Left cardiac atrium (tissue), 4 donors: ENCODE measurements at places on chromosomes 6 and 20. TPM values are rescaled to one million over a fixed set of nuclear protein-coding genes. Genes with fewer than 3 reads are reported as not detected.
A peak's percentile ranks its signal among the peaks of the same experiment; 100 is the strongest.

DNA sequence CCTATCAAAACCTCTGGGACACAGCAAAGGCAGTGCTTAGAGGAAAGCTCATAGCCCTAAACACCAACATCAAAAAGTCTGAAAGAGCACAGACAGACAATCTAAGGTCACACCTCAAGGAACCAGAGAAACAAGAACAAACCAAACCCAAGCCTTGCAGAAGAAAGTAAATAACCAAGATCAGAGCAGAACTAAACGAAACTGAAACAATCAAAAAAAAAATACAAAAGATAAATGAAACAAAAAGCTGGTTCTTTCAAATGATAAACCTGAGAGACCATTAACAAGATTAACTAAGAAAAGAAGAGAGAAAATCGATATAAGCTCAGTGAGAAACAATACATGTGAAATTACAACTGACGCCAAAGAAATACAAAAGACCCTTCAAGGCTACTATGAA, 34.8 kb upstream of the RUNX2 start:
- no peak for DNase-seq

- DNase-seq, result no peak
Observed at GRCh38 chr6:44512868-44513741, 125.6 kb downstream of the CDC5L start.

DNA sequence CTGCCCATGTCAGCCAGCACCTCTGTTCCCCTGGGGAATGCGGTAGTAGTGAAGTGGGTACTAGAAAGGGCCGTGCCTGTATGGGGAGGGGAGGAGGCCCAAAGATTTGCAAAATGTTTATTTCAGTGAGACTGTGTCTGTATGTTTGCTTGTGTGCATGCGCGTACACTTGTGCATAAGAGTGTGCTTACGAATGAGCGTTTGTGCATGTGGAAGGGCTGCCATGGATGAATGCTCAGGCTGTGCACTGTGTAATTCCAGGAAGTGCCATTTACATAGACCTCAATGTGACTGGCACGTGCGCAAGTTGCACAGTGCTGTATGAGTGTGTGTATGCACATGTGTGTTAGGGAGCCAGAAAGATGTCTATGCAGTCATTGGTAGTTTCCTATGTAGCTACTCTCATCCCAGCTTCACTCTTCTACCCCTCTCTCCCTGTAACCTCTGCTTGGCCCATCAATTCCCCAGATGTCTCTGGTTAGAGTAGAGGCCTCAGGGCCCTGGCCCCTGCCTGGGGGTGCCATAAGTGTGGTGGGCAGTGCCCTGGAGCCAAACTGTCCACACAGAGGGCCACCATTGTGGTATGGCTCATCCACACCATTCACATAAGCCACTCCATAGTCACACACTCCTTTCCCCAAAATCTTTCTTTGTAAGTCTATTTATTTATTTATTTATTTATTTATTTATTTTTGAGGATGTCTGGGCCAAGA, 26.8 kb upstream of the SLC22A7 start:
- no peak for DNase-seq

DNA sequence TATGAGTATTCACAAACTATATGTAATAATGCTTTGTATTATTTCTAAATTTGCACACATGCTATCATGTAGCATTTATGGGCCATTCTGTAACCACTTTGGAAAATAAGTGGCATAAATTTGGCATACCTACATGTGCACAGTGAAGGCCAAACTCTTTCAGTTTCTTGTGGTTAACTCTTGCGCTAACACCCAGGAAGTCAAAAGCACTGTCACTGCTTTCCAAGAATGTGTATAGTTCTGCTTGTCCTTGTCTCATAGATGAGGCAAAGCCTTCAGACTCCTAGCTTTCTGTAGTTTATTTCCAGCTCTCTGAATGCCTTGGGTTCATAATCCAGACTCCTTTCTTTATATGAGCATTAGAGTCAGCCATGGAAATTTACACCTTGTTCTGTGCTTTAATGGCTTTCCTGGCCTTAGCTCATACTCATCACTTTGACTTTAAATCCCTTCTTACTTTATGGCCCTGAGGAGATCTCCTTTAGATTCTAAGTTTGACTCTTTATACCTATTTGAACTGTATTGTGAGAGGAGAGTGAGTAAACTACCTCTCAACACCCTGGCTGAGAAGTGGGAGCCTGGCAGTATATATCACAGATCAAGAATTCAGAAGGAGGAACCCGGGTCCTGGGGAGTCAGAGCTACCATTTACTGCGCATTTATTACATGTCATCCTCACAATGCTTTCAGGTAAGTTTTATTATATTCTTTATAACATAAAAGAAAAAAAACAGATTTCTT, 949 bp upstream of the SLC17A3 start:
- no peak for DNase-seq

- no peak for DNase-seq
Observed at GRCh38 chr6:43129434-43130194, 41.5 kb upstream of the SRF start.

- DNase-seq, result no peak
Observed at GRCh38 chr20:9996944-9997343, 37.8 kb upstream of the ANKEF1 start.

GRCh38 chr6:163971841-163972838, 557.6 kb downstream of the QKI start:
- DNase-seq, result no peak

GRCh38 chr20:63268671-63269439, 3.8 kb upstream of the ARFGAP1 start:
- DNase-seq, result no peak

GRCh38 chr6:87723170-87724078, 21.4 kb upstream of the AKIRIN2 start:
- peak; percentile 60 for DNase-seq

DNA sequence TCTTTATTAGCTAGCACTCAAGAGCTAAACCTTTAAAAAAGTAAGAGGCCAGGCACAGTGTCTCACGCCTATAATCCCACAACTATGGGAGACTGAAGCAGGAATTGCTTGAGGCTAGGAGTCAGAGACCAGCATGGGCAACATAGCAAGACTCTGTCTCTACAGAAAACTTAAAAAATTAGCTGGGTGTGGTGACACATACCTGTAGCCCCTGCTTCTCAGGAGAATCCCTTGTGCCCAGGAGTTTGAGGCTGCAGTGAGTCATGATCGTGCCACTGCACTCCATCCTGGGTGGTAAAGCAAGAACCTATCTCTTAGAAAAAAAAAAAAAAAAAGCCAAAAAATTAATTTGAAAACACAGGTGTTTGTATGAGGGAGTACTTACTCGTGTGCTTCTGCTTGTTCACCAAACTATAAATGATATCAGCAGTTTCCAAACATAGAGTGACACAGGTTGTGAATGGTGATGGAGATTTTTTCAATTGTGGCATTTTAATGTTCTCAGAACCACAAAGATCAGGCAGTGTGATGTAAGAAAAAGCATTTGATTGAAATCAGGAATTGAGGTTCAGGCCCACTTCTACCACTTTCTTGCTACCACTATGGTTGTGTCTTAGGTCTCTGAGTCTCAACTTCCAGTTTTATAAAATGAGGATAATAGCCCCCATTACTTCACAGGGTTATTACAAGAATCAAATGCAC, 104.9 kb downstream of the FOXO3 start:
- no peak for DNase-seq

DNA sequence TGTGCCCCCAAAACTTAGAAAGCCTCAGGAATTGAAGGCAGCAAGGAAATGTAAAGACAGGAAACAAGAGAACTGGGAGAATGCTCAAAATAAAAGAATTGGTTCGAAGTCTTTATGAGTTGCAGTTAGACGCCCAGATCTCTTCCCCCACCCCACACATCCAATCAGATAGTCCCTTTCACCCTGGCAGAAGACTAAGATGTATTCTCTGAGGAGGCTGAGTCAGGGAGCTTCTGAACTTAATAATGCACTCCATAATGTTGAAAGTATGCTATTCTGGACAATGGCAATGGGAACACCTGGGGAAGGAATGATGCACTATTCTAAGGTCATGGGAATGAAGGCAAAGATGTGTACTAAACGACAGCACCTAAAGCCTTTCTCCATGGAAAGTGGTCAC, 173.6 kb downstream of the MTFR2 start:
- no peak for DNase-seq

DNA sequence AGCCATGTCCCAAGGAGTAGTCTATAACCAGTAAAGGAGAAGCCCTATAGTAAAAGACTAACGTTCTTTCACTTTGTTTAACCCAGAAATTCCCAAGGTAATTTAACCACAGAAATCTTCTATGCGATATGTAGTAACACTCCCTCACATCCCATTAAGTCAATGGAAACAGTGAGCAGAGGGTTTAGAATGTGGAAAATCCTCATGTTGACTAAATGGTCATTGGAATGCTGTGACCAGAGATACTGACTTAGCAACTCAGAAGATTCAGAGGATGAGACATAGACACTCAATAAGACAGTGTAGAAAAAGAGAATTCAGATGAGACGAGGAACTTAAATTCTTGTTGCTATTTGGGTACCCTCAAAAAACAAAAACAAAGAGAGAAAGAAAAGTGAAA, 562.2 kb upstream of the NOX3 start:
- DNase-seq, result no peak

- no peak for DNase-seq
Observed at GRCh38 chr6:76881414-76881813, 581.9 kb downstream of the HTR1B start.

DNA sequence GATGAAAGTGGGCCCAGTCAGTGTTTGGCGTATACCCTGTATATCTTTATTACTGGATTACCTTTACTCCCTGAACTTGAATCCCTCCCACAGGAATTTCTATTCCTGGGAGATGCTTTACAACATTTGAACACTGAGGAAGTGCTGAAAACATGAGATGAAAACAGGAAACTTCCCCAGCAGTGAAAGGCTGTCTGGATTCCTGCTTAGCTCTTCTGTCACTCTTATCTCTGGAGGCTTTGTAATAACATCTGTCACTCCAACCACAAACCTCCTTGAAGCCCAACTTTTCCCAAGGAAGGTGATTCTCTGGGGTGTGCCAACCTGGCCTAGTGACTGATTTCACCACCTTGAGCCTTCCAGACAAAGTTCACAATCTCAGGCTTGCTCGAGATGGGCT, 264.5 kb upstream of the BMP2 start:
- DNase-seq, result no peak

- DNase-seq, result no peak
Observed at GRCh38 chr20:32731882-32732266, 11.4 kb downstream of the COMMD7 start.

DNA sequence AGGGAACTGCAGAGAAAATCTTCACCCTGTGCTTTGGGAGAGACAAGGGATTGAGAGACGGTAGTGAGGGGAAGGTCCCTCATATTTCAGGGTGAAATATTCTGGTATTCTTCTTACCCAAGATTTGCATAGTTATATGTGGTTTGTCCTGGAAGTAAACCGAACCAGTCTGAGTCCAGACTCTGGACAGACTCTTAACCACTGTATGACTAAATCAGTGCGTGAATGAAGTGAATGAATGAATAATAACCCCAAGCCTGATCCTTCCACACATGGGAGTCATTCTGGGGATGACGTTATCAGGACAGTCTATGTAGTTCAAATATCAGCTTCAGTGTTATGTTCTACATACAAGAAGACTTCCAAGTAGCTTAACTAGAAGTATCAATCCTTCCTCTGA, 690.7 kb downstream of the KIF16B start:
- no peak for DNase-seq

DNA sequence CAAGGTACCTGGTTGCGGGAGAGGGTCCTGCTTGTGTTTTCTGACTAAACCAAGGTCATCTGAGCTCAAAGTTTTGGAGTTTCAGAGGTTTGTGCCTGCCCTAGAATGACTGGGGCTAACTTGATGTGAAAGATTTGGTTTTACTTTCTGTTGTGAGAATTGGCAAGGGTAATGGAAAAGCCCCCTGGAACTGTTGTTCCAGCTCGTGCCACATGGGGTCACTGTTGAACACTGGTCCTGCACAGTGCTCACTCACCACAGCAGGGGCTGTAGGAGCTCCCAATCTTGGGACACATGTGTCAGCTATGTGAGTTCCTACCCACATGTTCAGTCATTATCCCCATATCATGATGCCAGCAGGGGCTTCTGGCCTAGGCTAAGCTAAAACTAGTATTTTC, 6.5 kb downstream of the TGM6 start:
- no peak for DNase-seq

GRCh38 chr6:44216677-44217331, at the start of gene MYMX:
Gene MYMX, plus strand, starts transcription at chr6:44216926. Its CDS starts 546 bp downstream, at chr6:44217472.
- peak; percentile 47 for DNase-seq

GRCh38 chr6:40352527-40353170, 234.5 kb downstream of the LRFN2 start:
- no peak for DNase-seq

GRCh38 chr6:28771401-28772267, 152.2 kb downstream of the TRIM27 start:
- DNase-seq, result no peak

- DNase-seq, result no peak
Observed at GRCh38 chr6:17057322-17057721, 44.5 kb upstream of the STMND1 start.

DNA sequence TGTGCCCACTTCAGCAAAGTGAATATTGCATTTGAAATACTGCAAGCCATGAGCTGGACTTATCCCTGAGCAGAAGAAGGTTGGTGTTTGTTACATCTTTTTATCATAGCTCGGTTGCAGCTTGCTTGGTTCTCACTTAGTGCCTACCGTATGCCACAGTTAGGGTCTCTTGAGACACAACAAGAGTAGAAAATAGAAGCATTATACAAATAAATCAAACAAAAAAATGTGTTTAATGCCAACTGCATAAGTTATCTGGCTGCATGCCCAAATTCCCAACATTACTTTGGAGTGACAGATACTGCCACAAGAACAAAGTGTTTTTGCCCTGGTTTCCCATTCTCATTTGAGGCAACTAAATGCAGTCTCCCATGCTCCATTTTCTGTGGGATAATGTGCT, 53.9 kb upstream of the LAMP5 start:
- no peak for DNase-seq

DNA sequence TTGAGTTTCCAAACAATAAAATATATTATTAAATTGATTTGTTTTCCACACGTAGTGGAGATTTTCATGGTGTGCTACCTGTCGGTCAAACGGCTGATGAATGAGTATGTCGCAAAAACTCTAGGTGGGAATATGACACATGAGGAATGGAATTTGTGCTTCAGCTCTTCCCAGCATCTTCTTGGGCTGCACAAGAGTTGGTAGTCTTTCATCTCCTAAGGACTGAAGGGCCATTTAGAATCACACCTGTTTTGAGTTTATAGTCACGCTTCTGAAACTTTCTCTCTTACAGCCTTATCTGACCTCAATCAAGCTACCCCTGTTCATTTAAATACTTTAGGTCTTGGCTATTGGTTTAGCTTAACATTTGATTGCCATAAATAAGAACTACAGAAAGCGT, 157.7 kb upstream of the AKAP12 start:
- DNase-seq, result no peak

GRCh38 chr6:45933855-45934254, 81.8 kb downstream of the CLIC5 start:
- DNase-seq, result no peak

GRCh38 chr6:2948228-2949025, 22.9 kb downstream of the SERPINB6 start:
- no peak for DNase-seq

MOCS1 gene
- 29.4 TPM for total RNA-seq

MMP24 gene
- 0.85 TPM for total RNA-seq

TRIM40 gene
- total RNA-seq, result not detected

CTAGE9 gene
- total RNA-seq, result not detected

SMPD2 gene
- 4.8 TPM for total RNA-seq

FOXC1 gene
- total RNA-seq, result 25.9 TPM
